Hepatic stellate cell (primary cell): ENCODE measurements at places on chromosomes 6 and 20.
A peak's percentile ranks its signal among the peaks of the same experiment; 100 is the strongest.

- peak; percentile 90 for DNase-seq
Measured at GRCh38 chr20:38126932-38127621, 38.0 kb downstream of the TGM2 start.

DNA sequence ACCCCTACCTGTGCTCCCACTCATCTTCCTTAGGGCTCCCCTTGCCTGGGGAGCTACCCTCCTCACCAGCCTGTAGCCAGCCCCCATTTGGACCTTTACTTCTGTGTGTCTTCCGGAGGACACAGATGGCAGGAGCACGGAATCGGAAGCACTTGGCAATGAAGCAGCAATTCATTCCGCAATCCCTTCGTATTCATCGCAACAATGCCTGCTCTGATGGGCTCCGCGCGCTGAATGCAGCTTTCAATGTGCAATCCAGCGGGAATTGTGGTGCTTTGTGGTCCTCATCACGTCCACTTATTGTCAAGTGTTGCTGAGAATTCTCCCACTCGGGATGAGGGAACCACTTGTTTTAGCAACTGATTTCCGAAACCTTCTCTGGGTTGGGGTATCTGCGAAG lies 336.0 kb downstream of the DHX35 start:
- no peak for DNase-seq

GRCh38 chr6:65776332-65776731 lies 69.3 kb upstream of the EYS start:
- no peak for DNase-seq

DNA sequence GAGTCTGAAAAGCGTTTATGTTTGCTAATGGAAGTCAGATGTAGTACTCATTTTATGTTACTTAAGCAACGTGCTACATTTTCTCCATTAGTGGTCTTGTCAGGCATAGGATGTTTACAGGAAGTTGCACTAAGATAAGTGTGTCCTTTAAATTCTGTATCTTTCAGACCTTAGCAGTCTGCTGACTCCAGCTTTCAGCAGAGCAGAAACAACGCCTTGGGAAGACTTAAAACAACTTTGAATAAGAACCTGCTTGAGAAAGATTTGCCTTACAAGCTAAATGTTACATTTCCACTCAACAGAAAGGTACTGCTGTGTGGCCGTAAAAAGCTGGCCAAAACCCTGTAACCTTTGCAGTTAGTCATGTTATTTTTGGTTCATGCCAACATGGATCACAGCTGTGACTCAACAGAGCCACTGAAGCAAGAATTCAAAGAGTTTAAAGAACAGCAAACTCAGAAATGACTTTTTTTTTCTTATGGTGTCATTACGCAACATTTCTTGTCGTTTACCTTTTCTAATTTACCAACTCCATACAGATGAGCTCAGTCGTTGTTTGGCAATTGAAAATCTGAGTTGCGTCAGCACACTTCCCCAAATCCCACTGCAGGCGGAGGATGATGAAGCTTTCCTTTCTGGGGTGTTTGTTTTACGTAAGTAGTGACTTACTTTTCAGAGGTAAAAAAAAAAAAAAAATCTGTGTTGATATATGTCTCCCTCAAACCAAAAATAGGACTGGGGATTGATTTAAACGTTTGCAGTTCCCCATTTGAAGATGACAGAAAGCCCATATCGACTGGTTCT lies 27.9 kb upstream of the BMP6 start:
- DNase-seq, result peak; percentile 55

GRCh38 chr6:139544701-139545057 lies 170.2 kb upstream of the CITED2 start:
- no peak for DNase-seq

- no peak for DNase-seq
Measured at GRCh38 chr6:11912420-11912819, 99.7 kb upstream of the HIVEP1 start.

DNA sequence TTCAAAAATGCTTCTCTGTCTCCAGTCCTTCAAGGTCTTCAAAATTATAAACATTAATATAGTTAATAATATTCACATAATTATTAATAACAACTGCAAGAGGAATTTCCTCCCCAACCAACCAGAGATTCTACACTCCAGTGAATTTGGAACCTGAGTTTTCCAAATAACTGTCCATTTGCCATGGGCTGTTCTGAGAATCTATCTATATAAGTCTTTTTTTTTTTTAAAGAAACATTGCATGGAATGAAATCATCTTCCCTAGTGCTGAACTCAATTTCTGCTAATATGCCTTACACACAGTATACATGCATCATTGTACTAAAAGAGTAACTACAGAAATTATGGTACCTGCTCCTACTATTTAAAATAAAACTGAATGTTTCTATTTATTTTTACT lies 113.9 kb downstream of the SLC22A3 start:
- DNase-seq, result no peak

DNA sequence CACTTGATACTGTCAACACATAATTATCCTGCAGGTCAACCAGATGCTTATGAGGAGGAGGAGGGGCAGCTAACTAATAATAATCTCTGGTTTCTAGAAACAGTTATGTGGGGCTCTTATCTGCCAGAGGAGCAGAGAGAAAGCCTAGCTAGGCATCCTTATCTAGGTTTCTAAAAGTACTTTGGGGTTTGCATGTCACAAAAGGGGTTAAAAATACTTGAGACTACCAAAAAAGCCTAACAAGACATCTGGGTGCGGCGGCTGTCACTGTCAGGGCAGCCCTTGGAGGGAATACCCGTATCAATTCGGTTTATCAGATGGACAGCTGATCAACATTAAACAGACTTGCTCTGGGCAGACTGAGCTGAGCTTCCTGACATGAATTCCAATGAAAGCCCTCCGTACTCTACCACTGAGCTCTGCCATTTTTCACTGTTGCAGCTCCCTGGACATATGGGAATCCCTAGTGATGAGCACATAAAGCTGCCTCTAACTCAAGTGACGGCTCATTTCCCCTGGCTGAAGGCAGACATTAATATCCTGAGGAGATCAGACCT lies 166.6 kb downstream of the PDSS2 start:
- no peak for DNase-seq

GRCh38 chr20:21104921-21105320 lies 1.2 kb downstream of the LINC00237 start:
- DNase-seq, result no peak

DNA sequence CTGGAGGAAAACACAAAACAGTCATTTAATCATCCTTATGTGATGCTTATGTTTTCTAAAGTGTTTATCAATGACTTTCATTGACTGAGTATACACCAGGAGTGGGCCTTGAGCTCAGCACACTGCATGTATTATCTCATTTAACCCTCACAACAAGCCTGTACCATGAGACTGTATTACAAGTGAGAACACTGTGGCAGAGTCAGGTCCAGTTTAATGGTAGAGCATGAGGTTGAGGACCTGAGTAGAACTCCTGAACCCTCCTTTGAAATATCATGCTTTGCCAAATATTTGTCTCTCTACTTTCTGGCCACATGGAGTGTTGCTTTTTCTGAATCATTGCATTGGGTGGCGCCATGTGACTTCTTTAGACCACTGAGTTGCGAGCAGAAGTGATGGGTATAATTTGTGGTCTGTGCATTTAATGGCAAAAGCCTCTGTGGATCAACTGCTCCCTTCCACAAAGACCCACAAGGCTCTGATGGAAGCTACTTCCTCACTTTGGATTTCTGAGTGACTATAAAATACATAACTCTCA lies 65.0 kb upstream of the SIRPG start:
- DNase-seq, result no peak

DNA sequence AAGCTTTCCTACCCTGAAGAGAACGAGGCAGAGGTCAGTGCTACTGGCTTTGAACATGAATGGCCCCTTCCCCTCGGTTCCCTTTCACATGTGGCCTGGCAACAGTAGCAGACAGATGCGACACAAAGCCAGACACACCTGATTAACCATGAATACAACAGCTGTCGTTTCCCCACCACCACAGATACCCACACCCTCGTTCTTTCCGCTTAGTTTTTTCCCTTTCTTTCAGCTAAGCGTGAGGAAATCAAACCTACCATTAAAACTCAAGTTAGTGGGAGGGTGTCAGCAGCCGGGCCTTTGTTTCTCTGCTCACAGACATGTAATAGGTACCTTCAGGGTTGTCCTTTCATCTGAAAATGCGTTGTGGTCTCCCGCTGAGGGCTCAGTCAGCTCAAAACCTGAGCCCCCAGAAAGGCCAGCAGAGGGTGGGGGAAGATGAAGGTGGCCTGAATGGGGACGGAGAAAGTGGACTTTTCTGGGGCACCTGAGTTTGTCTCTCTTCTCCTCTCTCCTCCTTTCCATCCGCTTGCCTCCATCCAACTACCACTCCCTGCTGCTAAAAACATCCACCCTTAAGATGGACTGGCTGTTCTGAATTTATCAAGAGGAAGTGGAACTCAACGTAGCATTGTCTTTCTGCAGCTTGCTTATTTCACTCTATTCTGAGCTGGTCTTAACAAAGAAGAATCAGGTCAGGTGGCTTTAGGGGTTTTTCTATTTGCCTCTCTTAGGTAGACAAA lies 516.6 kb upstream of the JARID2 start:
- no peak for DNase-seq

GRCh38 chr6:24910961-24911725 lies 24.6 kb downstream of the RIPOR2 start:
- peak; percentile 34 for DNase-seq

- DNase-seq, result no peak
Measured at GRCh38 chr6:13553646-13554045, 20.8 kb upstream of the SIRT5 start.

DNA sequence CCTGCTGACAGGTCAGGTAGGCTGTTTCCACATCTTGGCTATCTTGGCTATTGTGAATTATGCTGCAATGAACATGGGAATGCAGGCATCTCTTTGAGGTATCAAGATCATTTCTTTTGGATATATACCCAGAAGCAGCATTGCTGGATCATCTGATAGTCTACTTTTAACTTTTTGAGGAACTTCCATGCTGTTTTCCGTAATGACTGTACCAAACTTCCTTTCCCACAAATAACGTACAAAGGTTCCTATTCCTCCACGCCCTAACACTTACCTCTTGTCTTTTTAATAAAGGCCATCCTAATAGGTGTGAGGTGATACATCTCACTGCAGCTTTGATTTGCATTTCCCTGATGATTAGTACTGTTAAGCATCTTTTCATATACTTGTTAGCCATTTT lies 338.7 kb upstream of the RUNX2 start:
- DNase-seq, result no peak

DNA sequence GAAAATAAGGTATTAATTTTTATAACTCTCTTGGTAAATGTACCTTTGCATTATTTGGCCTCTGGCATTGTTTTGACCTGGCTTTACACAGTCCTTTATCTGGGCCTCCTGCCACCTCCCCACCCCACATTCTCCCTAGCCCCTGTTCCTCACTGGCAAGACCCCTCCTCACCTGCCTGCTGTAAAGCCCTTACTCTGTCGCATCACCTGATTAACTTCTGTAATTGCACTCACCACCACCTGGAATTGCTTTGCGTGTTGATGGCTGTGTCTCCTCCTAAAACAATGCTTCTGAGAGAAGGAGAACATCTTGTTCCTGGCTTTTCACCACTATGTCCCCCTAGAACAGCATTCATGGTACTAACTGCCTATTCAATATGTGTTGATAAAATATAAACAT lies 24.8 kb downstream of the SNX9 start:
- no peak for DNase-seq

GRCh38 chr6:102114402-102114801 lies 720.9 kb downstream of the GRIK2 start:
- DNase-seq, result no peak

DNA sequence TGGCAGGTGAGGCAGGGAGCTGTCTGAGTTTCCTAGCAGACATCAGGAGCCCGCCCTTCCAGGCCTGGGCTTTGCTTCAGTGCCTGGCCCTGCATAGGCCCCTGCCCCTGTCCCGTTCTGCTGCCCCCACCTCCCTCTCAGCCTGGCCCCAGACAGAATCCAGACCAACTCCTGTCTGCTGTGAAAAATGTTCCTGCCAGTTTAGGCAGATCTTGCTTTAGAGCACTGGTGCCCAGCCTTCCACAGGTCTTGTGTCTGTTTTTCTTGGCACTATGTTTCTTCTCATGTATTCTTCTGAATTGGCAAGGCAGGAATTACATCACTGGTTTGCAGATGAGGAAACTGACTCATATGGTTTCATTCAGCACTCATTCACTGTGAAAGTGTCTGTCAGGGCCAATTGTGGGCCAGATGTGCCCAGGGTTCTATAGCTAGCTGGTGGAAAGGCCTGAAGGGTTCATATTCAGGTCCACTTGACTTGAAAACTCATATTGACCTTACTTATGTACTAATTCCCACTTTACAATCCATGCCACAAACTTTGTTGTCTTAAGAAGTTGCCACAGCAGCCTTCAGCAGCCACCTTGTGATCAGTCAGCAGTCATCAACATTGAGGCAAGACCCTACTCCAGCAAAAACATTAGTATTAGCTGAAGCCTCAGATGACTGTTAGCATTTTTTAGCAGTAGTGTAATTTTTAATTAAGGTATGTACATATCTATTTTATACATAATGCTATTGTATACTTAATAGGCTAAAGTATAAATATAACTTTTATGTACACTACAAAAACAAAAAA lies 40.5 kb downstream of the HLA-F start:
- DNase-seq, result no peak

- no peak for DNase-seq
Measured at GRCh38 chr6:133623621-133624020, 265.3 kb upstream of the TCF21 start.

DNA sequence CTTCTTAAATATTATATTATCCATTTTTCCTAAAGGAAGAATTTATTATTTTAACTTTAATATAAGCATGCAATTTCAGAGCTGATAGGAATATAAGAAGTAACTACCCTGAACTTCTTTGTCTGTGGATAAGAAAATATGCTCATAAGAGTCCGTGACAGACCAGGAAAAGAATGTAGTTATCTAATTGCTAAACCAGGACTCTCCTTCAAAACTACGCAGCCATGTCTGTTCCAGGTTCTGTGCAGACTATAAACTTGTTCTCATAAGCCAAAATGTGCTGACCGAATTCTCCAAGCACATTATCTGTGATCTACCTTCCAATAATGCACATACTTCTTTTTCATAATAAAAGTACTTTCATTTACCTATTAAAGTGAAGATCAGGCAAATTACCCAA lies 116.5 kb downstream of the TRDN start:
- DNase-seq, result no peak

- no peak for DNase-seq
Measured at GRCh38 chr6:16106991-16107787, 21.7 kb upstream of the MYLIP start.

- DNase-seq, result no peak
Measured at GRCh38 chr20:39248171-39248861, 286.2 kb downstream of the DHX35 start.

DNA sequence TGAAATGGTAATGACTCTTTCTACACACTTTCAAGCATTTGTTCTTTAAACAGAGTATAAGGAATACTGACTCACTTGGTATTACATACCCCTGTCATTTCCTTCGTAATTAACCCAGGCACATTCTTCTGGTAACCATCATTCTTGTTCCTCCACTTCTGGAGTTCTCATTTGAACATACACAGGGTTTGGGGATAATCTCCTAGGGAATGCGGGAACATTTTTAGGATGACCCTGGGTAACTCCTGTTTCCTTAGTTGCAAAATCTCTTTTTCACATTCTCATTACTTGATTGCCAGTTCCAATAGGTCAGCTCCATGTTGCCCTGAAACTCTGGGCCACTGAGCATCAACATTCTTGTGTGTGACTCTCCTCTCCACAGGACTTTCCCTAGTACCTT lies 51.5 kb upstream of the E2F3 start:
- peak; percentile 37 for DNase-seq

- DNase-seq, result no peak
Measured at GRCh38 chr6:89051676-89052075, 28.9 kb upstream of the PNRC1 start.

GRCh38 chr20:25547063-25547462 lies 38.3 kb downstream of the NINL start:
- no peak for DNase-seq
